ENCODE measurements at places on chromosomes 7 and 10.

- DNase-seq, result no peak
Measured at GRCh38 chr7:77538281-77539212, 1.5 kb downstream of the PTPN12 start.

DNA sequence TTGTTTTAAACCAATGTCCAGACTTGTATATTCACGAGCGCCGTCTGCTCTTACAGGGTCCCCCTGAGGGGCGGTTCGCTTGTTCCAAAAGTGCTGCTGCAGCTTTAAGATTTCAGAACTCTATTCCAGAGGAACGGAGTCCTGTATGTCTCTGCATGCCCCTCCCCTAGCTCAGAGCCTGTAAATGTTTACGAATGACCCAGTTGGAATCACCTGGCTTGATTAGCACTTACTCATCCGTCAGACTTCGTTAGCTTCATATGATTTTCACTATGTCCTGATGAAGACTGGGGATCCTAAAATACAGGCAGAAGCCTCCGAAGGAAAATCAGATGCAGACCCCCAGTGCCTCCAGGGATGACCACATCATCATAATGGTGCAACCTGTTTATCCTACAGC is 4.5 kb upstream of the CHST15 start:
- DNase-seq, result no peak

DNA sequence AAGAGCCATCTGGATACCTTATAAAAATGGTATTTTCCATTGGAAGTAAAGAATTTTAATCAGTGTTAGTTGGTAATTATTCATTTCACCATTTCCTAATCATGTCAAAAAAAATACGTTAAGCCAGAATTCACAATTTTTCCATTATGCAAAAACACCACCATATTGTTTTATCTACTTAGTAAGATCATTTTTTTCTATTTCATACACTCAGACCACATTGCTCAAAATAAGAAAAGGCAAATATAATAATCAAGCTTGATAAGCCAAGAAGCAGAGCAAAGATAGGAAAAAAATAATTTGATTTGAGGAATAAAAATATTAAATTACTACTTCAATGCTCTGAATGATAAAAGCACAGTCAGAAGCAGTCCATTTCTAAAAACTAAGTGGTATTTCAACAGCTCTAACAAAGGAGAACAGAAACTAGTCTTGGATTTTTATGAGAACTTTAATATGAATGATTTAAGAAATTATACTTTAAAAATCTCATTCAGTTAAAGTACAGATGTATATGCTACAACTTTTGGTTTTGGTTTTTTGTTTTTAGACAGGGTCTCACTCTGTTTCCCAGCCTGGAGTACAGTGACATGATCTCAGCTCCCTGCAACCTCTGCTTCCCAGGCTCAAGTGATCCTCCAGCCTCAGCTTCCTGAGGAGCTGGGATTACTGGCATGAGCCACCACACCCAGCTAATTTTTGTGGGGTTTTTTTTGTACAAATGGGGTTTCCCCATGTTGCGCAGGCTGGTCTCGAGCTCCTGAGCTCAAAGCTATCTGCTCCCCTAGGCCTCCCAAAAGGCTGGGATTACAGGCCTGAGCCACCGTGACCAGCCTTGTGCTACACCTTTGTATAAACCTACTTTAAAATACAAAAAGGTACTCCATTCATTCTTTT is 46.6 kb downstream of the LRRN3 start:
- no peak for DNase-seq

DNA sequence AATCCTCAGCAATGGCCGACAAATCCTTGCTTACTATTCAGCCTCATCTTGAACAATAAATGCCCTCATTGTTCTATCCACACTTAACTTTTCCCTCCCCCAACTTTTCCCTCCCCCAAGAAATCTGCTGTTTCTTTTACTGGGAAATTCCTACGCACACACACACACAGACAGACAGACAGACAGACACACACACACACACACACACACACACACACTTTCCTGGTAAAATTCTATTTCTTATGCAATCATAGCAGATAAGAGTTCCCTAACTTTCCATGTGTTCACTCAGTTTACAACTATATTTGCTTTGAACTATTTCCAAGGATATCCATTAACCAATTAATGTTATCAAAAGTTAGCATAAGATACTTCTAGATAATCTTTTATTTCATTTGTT is 52.9 kb downstream of the RELN start:
- DNase-seq, result no peak

- DNase-seq, result no peak
Measured at GRCh38 chr10:132593389-132593788, 55.8 kb downstream of the INPP5A start.

DNA sequence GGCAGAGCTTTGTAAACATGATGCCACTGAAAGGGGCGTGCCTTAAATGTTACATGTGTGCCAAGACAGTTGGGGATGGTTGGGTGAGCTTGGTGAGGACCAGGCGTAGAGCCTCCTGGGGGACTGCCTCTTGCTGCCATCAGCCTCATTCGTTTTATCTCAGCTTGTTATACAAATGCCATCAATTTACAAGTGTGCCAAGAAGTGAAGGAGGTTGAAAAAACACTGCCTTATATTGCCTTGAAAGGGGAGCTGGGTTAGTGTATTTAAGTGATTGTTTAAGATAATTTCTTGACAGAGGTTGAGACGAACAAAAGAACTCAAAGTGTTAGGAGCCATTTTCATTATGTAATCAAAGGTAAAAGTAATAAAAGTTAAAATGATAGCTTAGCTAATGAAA is 354.7 kb downstream of the PHTF2 start:
- DNase-seq, result no peak

DNA sequence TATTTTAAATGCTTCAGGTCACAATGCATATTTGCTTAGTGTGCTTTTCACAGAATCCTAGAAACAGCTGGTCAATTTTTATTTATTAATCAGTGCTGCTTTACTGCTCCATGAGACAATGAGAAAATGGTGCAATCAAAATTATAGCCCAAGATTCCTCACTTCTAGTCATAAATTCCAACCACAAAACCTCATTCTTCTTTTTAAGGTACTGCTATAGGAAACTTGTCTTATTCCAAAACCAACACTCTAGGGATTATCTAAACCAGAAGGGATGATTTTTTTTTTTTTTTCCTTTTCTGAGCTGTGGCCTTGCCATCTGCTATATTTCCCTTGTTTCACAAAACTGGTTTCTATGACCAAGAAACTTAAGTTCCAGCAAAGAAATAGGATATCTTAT is 64.0 kb upstream of the SEMA3A start:
- DNase-seq, result no peak

DNA sequence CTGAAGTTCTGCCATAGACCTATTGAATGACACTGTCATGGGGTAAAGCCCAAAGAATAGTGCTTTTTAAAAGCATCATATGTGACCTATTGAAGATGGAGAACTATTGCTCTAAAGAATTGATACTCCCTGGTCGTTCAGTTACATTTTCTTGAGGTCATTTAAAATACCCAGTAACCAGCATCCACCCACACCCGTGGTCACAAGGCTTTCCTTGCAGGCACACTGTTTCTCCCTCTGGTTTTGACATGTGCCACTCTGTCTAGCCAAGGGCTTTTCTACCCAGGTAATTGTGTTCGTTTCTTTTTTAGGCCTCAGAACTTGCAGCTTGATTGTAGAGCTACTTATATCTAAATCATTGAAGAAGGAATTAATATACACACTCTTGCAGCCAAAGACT is 68.3 kb upstream of the LYZL2 start:
- no peak for DNase-seq

DNA sequence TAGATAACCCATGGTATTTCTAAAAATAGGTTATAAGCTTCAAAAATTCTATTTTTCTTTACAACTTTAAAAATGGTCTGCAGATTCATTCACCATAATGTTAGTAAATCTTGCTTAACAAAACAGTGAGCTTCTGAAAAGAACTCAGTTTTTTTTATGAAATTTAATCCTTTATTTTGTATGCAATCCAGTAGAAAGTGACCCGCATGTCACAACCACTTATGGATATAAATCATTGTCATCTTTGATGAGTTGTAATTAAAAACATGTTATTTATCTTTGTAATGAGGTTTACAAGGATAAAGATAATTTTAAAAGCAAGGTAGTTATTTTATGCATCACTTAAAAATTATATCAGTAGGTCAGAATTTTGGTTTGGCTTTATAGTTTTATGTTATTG is 173.5 kb upstream of the SEMA3A start:
- no peak for DNase-seq

DNA sequence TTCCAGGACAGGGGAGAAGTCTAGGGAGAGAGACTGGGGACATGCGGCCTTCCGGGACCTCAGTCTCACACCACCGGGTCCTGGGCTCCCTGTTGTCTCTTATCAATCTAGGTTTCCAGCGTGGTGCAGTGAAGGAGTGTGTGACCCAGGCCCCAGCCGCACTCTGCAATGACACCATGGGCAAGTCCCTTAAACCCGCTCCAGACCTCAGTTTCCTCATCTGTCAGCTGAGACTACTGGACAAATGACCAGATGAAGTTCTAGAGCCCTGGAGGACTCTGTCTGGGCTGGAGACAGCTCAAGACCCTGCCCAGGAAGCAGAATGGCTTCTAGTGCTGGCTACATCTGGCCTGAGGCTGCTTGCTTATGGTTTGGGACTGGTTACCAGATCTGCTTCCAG is 20.1 kb upstream of the EIF5AL1 start:
- DNase-seq, result no peak

DNA sequence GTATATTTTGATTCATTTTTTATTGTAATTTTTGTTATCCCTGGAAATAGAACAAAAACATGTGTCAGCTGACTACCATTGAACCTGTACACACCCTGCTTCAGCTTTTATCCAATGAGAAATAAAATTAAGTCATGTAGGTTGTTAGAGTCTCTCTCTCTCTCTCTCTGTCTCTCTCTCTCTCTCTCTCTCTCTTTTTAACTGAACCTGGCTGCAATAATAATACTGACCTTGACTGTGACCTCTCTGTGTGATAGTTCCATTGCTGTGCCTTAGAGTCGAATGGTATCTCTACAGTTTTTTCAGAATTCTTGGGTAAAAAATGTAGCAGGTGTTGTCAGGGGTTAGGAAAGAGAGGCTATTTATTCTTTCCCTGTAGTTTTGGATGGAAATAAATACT is 637.8 kb downstream of the CNTNAP2 start:
- DNase-seq, result no peak

DNA sequence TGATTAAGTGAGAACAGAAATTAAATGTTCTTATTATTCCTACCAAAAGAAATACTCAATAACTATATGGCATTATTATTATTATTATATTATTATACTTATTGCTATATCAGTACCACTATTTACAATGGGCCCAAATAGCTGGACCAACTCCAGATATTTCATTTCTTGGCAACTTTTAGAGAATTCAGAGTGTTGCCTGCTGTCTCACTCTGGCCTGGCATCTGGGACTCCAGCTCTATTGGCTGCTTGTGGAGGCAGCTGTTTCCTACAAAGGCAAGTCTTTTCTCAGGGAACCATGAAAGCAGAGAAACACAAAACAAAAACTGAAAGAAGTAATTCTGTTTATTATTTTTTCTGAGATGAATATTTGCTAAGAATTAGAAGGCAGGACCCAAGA is 105.1 kb upstream of the SORCS1 start:
- no peak for DNase-seq

DNA sequence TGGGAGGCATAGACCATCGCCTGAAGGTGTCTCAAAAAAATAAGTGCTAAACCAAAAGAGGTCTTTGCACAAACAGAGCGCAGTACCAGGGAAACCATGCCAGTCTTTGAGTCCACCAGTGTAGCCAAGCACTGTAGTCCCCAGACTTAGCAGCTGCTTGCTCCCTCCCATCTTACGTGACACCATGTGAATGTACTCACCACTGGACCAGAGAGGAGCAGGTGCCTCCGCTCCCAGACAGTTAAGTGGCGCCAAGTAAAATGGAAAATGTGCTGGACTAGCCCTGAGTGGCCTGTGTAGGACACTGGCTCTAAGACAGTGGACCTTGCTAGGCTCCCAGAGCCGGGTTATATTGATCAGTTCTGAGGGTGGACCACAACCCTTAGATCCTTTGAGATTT is 47.7 kb upstream of the PLEKHA1 start:
- no peak for DNase-seq

DNA sequence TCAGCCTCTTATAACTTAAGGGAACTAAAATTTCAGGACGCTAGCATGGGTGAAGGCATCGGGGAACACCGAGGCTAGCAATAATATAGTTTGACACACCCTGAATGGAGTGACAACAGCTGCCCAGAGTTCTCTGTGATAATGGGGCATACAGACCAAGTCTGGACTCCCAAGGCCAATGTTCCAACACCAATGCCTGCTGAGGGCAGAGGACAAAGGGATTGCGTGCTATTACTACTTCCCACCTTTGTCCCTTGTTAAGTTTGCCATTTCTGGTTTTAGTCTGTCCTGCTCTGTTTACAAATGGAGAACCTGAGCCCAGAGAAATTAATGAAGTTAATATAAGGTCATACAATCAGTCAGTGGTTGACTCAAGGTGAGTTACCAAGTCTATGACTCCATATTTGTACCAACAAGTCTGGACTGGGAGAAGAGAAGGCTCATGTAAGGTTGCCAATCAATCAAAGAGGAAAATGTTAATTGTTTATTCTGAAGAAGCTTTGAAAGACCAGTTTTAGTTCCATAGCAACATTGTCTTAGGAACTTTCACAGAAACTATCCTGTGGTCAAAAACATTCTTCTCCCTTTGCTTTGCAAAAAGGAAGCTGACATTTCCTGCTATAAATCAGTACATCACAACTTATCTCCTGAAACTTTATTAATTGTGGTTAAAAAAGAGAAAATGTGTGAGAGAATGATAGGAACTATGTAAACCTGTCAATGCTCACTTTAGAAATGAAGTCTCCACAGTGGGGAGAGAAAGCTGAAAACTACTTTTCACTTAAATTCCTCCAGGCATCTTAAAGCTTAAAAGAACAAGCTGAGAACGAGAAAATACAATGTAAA is 74.5 kb downstream of the CCDC6 start:
- DNase-seq, result no peak

GRCh38 chr10:70760271-70760787 is 24.8 kb downstream of the TBATA start:
- DNase-seq, result no peak

- no peak for DNase-seq
Measured at GRCh38 chr7:69196593-69196992, 401.7 kb upstream of the AUTS2 start.

- DNase-seq, result no peak
Measured at GRCh38 chr10:22230158-22230833, 12.5 kb upstream of the EBLN1 start.

DNA sequence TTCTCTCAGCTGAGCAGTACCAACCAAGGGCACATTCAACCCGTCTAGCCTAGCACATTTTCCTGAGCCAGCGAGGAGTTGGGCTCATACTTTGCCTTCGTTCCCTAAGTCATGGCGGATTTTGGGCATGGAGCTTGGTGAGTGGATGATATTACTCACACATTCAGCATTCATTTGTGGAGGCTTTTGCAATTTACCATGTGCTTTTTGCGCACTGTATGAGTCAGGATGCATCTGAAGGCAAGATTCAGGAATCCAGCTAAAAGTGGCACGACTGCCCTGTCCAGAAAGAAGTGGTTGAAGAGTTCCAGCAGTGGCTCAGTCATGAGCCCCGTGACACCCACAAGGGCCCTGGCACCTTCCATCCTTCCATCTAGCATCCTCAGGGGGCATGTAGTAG is 24.2 kb upstream of the MGMT start:
- DNase-seq, result no peak

- DNase-seq, result no peak
Measured at GRCh38 chr7:41058986-41059741, 643.7 kb downstream of the INHBA start.

GRCh38 chr7:135186841-135187253 is 16.3 kb upstream of the CYREN start:
- DNase-seq, result no peak

- DNase-seq, result no peak
Measured at GRCh38 chr7:42175834-42176723, 60.9 kb downstream of the GLI3 start.

Data from activated naive CD4-positive, alpha-beta T cell (primary cell).